ENCODE measurements at places on chromosomes 13 and 19.

GRCh38 chr13:34863360-34864135 lies 78.5 kb upstream of the NBEA start:
- DNase-seq, result no peak

DNA sequence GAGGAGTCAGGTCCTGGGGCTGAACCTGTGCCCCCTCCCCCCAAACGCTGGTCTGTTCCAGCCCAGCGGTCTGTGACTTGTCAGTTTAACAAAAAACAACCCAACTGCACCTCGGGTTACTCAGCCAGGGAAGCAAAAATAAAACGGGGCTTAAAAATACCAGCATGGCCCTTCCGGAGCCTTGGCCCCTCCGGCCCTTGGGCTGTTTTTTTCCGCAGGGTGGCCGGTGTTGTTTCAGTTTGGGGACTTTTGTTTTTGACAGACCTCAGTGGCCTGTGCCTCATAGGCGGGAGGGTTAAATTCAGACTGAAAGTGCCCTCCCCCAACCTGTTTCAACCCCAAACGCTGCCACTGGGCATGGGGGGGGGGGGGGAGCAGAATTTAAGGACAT lies 4.0 kb downstream of the TCF3 start:
- DNase-seq, result no peak

DNA sequence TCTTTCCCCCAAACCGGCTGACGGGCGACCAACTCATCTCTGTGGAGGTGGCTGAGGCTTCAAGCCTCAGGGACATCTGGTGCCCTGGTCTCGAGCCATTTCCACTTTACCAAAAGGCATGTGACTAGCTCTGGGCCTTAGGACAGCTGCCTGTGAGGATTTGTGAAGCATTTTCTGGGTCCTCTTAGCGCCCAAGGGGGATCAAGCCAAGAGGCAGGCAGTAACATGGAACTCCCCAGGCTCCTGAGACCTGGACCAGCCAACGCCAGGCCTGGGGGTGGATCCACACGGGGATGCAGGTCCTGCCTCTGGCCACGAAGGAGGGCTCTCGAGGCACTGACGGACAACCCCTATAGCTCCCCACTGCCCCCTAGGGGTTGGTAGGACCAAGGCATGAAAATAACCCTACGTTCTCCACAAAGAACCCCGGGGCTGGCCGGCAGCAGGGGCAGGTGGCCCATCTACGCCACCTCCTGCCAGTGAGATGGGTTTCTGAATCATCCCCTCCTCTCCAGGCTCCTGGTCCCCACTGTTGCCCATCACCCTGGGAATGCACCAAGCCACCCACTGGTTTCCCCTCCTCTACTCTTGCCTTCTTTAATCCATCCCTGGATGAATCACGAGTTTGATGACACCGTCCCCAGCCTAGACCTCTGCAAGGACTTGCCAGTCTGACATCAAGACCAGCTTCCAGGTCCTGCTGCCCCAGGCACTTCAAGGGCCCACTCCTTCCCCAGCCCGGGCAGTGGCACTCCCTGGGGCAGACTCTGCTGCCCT lies 7.0 kb upstream of the MYDGF start:
- no peak for DNase-seq

GRCh38 chr13:53054569-53054968 lies 26.0 kb downstream of the OLFM4 start:
- no peak for DNase-seq

DNA sequence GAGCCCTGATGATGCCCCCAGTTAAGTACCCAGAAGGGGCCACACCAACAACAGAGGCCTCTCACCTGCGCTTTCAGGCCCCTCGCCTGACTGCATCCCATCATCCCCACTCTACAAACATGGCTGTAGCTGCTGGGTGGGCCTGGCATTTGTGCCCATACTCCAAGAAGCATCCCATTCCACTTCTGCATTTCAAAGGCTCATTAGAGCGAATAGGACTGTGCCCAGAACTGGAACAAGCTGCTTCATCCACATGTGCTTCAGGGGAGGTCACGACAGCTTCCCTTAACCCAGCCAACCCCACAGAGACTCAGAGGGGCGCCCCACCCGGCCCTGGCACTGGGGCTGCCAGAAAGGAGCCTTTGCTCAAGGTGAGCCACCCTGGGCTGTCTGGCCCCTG lies 156.9 kb downstream of the SIPA1L3 start:
- no peak for DNase-seq

DNA sequence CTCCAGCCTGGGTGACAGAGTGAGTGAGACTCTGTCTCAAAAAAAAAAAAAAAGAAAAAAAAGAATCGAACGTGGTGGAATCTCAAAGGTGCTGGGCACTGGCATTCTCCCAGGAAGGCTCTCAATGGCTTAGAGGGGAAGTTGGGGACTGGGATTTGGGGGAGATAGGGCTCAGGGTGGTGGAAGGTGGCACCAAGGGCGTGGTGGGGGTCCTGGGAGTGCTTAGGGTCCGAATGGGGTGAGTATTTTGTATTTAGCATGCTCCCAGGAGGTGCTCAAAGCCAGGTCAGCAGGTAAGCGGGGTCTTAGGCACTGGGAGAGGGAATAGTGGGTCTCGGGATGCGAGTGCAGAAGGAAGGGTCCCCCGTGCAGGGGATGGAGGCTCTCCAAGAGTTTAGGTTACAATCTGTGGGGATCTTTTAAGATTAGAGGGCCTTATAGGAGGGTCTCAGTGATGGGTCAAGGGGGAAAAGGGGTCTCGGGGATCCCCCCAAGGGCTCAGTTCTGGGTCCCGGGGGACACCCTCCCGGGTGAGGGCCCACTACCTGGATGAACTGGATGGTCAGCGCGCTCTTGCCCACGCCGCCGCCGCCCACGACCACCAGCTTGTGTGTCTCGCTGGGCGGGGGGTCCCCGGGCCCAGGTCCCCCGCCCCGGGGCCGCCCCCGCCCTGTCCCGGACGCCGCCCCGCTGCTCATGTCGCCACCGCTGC lies 386 bp downstream of the RRAS start:
- DNase-seq, result no peak
